ENCODE measurements at places on chromosomes 7 and 10.
A peak's percentile ranks its signal among the peaks of the same experiment; 100 is the strongest.

GRCh38 chr10:62937674-62938073 lies 121.5 kb upstream of the EGR2 start:
- no peak for DNase-seq

GRCh38 chr7:19415123-19415522 lies 269.9 kb upstream of the FERD3L start:
- DNase-seq = no peak

DNA sequence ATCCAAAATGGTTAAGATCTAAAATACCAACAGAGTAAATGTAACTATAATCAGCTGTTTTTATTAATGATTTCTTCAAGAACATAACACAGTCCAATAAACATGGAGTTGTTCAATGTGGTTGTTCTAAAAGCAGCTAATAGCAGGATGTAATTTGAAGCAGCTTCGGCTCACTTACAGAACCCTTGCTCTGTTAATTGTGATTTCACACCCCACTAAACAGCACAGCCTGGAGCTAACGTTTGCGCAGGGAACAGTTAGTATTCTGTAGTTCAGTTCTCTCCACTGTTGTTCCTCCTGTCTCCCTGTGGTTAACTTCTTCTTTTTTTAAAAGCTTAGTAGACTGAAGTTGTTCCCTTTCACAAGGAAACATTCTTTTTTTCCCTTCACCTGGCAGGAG lies 104.0 kb downstream of the GRM3 start:
- no peak for DNase-seq

DNA sequence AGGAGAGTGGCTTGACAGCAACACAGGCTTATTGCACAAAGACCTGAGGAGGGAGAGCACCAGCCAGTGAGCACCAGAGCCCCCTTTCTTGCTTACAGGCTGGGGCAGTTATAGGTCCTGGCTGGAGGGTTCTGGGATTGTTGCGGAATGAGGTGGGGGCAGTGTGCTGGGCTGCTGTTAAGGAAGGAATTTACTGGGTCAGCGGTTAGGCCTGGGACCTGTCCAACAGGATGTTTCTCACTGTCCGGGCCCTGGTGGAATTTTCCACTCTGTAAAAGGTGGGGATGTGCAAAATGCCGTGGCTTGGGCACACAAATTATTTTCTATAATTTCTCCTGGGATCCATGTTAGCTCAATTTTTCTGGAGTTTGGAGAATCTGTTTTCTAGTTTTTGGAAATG lies 757.3 kb downstream of the TYW1 start:
- DNase-seq = no peak

- no peak for DNase-seq
Measured at GRCh38 chr7:155310425-155311114, 12.9 kb downstream of the INSIG1 start.

DNA sequence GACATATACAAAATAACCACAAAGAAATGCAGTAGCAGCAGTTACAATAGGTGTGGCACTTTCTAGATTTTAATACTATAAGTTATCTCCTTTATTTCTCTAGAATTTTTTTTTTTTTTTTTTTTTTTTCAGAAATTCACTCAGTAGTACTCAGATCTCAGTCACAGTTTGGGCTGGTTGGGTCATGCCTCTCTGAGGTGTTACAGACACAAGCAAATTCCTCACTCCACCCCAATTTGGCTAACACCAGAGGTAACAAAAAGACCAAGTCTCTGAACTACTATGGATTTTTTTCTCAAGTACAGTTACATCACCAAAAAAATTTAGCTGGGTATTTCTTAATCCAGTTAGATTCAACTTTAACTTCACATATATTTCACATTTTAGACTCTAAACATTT lies 985.1 kb upstream of the LRRN3 start:
- no peak for DNase-seq

DNA sequence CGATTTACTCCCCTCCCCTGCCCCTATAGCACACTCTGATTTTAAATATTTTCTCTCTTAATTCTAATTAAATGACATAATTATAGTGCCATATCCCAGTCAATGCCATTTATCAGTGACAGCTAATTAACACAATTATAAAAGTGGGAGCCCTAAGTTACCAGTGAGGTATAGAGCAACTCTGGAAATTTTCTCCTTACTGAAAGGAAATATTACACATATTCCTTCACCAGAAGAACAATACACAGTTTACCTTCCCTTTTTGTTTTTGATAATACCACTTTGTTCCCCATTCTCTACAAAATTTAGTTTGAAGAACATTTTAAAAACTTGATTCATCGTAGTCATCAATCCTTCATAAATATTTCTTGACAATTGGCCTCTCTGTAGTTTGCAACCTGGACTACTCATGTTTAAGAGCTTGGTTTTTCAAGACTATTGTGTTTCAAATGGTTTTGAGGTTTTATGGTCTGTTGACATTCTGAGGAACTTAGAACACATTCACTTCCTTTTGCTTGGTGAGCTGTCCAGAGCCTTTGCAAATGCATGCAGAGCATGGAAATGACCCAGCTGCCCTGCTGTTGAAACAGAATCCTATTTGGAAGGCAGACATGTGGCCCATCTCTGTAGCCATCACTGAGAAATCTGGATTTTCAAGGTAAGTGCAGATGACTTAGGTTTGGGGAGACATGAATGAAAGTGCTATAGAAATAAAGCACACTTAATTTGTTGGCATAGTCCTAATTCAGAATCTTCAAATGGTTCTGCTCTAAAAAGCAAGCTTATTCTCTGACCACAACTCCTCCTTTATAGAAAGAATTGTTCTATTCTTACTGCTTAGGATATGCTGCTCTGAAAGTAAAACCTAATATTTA lies at the start of gene GPR141:
TSS of gene GPR141 (plus strand) at position 521 of the 875 bp plus-strand sequence. CDS start 56,628 bp downstream, outside the sequence.
- DNase-seq = no peak

GRCh38 chr10:107708981-107709380 lies 544.5 kb upstream of the SORCS1 start:
- no peak for DNase-seq

DNA sequence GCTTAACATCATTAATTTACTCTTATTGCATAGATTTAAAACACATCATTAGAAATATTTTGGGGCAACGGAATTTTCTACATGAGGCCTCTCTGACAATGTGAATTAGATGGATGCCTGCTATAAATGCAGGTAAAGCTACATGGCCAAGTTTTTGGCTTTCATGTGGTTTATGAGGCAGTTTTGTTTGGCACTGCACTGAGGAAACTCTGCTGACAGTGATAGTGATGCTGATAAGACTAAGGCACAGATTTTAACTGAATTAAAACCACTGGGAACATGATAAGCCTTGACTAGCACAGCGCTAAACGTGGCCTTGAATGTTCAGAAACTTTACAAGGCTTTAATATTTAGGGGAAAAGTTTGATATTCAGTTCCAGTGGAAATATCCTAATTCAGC lies 114.3 kb upstream of the NOBOX start:
- peak; percentile 4 for DNase-seq

GRCh38 chr7:1114505-1114904 lies 26.6 kb downstream of the GPER1 start:
- DNase-seq = no peak

- no peak for DNase-seq
Measured at GRCh38 chr10:71337219-71337701, 18.2 kb downstream of the SLC29A3 start.

DNA sequence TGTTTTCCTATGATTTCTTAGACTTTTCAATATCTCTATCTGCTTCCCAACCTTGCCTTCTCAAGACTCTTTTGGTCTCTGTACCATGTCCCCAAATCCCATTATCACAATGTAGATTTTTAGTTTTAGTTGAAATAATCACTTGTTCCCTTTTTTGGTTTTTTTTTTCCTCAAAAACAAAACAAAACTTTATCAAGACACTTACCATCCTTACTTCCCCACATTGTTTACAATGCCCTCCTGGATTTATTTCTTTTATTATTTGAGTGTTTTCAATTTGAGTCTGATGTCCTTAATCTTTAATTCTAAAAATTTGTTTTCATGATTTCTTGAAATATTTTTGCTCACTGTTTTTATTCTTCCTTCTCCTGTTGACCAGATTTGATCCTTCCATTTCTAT lies 112.6 kb downstream of the CPED1 start:
- no peak for DNase-seq

DNA sequence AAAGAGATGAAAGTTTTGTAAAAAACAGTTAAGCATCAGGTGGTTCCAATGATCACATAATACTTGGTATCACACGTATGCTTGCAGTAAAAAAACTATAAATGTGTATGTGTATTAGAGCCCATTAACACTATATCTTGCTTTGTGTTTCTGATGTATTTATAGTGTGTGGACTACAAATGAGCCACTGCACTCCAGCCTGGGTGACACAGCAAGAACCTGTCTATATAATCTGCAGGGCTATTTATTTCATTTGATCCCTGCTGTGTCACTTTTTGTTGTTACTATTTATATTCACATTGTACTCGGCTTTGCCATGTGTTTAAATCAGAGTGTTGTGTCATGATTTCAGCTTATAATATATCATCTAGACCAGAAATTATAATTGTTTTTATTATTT lies 487.8 kb upstream of the TEX47 start:
- DNase-seq = no peak

- no peak for DNase-seq
Measured at GRCh38 chr10:6054884-6055283, 7.3 kb downstream of the IL2RA start.

GRCh38 chr10:16752099-16752498 lies 65.1 kb downstream of the RSU1 start:
- no peak for DNase-seq

GRCh38 chr7:88091988-88092675 lies 127.7 kb downstream of the SRI start:
- no peak for DNase-seq

DNA sequence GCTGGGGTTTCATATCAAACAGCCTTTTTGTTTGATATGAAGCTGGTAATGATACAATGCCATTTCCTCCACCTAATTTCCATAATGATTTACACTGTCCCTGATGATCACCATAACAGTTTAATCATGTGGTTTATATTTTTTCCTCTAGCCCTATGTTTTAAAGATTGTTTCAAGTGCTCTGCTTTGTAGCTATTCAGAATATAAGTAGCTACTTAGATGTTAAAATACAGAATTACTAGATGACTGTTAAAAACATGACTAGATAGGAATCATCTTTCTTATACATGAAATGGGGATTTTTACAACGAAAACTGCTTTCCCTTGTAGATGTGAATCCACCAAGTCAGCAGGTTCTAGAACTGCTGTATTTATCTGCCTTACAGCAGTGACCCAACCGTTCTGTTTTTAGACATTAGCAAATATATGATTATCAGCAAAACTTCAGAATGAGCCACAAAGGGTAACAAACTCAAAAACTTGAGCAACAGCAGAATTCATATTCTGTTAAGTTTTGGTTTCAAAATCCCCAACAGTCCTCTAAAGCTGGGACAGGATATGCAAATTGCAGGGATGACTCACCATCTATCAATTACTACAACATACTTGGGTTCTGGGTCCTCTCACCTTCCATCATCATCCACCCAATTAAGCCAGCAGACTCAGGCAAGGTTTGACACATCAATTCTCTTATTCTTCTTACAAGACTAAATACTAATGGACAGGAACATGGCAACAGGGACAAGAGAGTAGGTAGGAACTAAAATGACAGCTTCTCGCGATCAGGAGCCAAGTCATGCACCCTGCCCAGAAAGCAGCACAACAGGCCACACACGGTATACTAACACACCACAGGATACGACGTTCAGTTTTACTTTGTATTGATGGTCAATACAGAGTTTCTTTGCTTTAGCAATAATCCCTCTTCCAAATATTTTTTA lies 83.9 kb downstream of the PIP4K2A start:
- DNase-seq = peak; percentile 88

- DNase-seq = peak; percentile 13
Measured at GRCh38 chr10:88565072-88565471, 18.0 kb downstream of the RNLS start.

DNA sequence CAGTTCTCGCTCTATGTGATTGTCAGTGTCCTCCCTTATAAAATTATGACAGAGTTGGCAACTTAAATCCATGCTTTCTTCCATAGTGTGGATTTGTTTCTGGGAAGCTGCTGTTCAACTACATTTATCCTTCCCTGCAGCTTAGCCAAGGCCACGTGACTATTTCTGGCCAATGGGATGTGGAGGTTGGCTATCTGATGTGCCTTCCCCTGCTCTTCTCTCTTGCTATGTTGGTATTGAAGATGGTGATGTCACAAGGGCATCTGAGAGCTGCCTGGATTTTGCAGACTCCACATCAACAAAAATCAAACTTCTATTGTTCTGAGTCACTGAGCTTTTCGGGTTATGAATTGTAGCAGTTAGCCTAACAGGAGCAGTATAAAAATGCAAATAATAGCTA lies 164.9 kb upstream of the RHOBTB1 start:
- DNase-seq = no peak

GRCh38 chr7:77455321-77455720 lies 39.2 kb upstream of the GSAP start:
- no peak for DNase-seq

GRCh38 chr10:5965266-5965665 lies 12.1 kb downstream of the IL15RA start:
- DNase-seq = no peak

DNA sequence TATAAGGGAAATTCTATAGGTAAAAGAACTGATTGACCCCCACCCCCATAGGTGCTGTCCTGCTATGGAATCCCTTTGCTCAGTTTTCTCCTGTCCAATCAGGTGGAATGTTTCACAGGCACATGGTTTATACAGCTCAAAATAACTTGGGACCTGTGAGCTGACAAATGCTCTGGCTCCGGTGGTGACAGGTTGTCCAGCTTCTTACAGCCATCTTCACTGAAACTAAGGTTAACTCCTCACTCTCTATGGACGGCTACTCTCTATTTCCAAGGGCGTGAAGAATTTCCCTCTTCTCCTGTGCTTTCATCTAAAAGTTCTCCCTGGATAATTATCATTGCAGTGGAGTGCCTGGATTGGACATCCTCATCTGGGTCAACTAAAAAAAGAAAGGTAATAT lies at the start of gene MYPN:
TSS of gene MYPN (plus strand) at position 158 of the 400 bp plus-strand sequence. CDS start 11,951 bp downstream, outside the sequence.
- no peak for DNase-seq

All from CD4-positive, alpha-beta T cell treated with Interleukin-4 for 4 hours (primary cell).